Activated CD4-positive, alpha-beta T cell treated with anti-CD3 and anti-CD28 coated beads, Interleukin-2, amount 10 ng/mL, durations not matched to agents 24 days and 14 days (primary cell): ENCODE measurements at places on chromosomes 4 and X. TPM values are rescaled to one million over a fixed set of nuclear protein-coding genes. Genes with fewer than 3 reads are reported as not detected.

The AREG gene
- total RNA-seq, result 1.4 TPM in 2 replicates

The SSX2 gene
- not detected in 2 replicates for total RNA-seq

The TMSB15C gene
- total RNA-seq, result 3.1 and 3.6 TPM in 2 replicates

The OTUD4 gene
- total RNA-seq, result 81.2 and 86.4 TPM in 2 replicates

The TMPRSS11F gene
- not detected in 2 replicates for total RNA-seq

The ZXDA gene
- total RNA-seq, result 2.5 and 3.3 TPM in 2 replicates

The CENPVL1 gene
- not detected in 2 replicates for total RNA-seq

The EBP gene
- total RNA-seq, result 159 and 163 TPM in 2 replicates
